ENCODE measurements at places on chromosomes 4 and X. TPM values are rescaled to one million over a fixed set of nuclear protein-coding genes. Genes with fewer than 3 reads are reported as not detected.

NXF2 gene
- not detected for total RNA-seq

FSTL5 gene
- total RNA-seq = not detected

DNA sequence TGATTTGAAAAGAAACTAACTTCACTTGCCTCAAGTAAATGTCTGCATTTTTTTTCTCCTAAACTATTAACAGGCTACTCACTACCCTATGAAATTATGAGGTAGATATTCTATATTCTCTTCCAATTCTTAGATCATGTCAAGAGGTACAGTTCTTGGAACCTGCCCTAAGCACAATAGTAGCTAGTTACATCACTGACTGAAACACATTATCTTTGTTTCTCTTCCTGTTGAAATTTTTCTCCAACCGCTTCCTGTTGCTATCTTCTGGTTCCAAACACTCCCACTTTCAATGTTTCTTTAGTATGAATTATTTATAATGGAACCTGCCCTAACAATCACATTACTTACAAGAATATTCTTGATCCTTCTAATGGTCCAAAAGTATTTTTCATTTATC lies 5.0 kb upstream of the BANK1 start:
- DNase-seq = no peak

- DNase-seq = no peak
Observed at GRCh38 chr4:52260514-52261210, 209.6 kb downstream of the SPATA18 start.

DNA sequence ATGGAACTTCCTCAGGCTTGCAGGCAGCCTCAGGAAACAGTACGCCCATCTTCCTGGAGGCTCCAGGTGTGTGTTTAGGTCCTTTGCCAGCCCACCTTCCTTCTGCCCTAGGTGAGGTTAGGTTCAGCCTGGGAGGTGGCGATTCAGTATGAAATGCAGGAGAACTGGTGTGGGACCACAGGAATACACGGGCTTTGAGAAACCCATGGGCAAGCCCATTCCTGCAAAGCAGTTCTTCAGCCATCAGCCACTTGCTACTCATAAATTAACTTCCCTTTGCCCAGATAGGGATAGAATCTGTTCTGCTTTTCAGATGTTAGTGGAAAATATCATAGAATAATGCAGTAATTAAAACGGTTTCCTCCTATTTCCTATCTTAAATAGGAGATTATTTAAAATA lies 32.2 kb downstream of the TBC1D14 start:
- DNase-seq = no peak

DNA sequence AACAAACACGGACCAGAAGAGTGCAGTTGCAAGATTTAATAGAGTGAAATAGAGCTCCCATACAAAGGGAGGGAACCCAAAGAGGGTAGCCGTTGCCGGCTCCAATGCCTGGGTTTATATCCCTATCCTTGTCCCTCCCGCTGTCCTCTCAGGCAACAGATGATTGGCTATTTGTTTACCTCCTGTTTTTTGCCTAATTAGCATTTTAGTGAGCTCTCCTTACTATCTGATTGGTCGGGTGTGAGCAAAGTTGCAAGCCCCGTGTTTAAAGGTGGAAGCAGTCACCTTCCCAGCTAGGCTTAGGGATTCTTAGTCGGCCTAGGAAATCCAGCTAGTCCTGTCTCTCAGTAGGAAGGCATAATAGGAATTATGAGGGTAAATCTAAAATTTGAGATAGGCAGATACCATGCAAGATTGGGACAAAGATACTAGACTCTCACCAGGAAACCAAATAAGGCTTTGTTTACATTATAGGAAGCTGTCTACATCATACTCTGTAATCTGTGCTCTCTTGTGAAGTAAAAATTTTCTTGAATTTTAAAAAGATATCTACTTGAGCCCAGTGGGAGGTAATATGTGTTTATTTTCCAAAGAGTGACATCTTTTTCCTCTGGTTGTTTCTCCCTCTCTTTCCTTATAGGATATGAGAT lies 65.9 kb downstream of the ATP10D start:
- no peak for DNase-seq

GRCh38 chr4:184313058-184313581 lies 95.4 kb upstream of the ENPP6 start:
- DNase-seq = no peak

GRCh38 chr4:3783693-3784306 lies 17.6 kb downstream of the ADRA2C start:
- DNase-seq = no peak

All from mesenteric fat pad (tissue), 1 donor.